ENCODE measurements at places on chromosomes 16 and 17.
A peak's percentile ranks its signal among the peaks of the same experiment; 100 is the strongest.

- DNase-seq, result no peak
Measured at GRCh38 chr17:56274491-56274890, 121.2 kb downstream of the ANKFN1 start.

- no peak for DNase-seq
Measured at GRCh38 chr16:49701789-49702494, 154.0 kb downstream of the ZNF423 start.

DNA sequence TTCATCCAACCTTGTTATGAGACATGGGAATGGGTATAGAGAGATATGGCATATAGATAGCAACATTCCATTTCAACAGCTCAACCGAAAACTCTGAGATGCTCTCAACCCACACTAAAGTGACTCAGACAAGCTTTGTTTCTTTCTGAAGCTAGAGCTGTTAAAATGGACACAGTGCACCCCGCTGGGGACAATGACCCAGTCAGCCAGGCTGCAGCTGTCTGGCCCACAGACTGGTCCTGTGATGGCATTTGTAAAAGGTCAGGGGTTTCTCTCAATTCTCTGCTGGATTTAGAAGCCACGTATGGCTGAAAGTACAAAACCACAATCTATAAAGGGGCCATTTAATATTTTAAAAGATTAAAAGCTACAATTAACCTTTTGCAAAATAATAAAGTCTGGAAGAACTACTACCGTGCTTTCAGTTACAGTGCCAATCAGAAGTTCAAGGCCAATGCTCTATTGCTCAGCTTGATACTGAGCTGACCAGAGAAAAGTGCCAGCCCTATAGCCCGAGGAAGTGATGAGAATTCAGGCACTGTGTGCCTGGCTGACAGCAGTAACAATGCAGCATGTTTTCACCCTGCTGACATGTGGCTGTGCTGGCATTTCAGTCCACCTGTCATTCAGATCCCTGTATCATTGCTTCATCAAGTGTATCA is 60.2 kb downstream of the TEX2 start:
- no peak for DNase-seq

DNA sequence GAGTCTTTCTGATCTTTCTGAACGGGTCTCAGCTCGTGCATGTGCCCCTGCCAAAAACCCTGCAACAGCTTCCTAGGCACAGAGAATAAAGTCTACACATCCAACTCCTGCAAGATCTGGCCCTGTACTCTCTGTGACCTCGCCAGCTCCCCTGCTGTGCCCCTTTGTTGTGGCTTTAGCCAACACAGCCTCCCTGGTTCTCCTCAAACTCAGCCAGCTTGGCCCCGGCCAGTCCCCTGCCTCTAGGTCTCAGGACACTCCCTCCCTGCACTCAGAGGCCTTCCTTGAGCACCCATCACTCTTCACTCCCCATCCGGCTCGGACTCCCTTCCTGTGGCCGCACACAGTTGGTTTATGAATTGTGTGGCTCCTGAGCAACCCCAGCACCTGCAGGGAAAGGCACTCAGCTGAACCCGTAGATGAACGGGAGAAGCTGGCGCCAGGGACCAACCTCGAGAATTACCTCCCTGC is 1.4 kb downstream of the CEP131 start:
- no peak for DNase-seq

- DNase-seq, result no peak
Measured at GRCh38 chr16:49876716-49877129, 20.8 kb upstream of the ZNF423 start.

GRCh38 chr17:82173351-82174041 is 39.1 kb downstream of the CCDC57 start:
- DNase-seq, result no peak

GRCh38 chr17:78306913-78307312 is 53.0 kb downstream of the SOCS3 start:
- DNase-seq, result no peak

- no peak for DNase-seq
Measured at GRCh38 chr16:9236319-9236718, 144.9 kb downstream of the HAPSTR1 start.

DNA sequence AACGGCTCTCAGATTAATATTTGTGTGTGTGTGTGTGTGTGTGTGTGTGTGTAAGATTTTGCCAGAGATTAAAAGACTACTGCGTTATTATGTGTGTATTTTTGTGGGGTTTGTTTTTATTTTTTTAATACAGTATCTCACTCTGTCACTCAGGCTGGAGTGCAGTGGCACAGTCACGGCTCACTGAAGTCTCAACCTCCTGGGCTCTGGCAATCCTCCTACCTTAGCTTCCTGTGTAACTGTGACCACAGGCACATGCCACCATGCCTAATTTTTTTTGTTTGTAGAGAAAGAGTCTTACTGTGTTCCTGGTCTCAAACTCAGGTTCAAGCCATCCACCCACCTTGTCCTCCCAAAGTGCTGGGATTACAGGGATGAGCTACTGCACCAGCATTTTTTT is 87.2 kb downstream of the CYB561 start:
- DNase-seq, result no peak

DNA sequence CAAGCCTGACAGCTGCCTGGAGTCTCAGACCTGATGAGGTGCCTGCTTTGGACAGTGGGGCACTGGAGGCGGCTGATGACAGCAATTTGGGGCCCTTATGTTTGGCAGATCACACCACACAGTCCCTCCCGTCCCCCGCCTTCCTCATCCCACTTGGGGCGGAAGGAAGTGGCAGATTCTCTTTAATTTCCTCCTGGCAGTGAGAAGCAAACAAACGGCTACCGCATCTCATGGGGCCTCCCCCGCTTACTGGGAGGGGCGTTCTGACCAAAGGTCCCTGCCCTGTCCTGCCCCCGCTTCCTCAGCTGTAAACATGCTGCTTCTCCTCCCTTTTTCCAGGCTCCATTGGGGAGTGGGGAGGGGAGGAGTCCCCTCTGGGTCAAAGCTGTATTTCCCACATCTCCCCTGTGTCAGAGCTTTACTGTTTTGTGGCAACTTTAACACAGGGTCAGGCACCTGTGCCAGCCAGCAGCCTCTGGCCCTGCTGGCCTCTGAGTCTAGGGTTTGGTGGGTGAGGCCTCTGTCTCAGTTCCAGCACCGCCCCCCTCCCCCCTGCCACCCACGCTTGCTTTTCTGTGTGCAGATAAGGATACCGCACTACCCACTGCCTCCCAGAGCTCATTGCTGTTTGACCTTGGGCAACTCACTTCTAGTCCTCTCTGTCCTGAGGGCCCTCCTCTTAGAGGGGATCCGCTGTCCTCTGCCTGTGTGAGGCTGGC is 5.4 kb upstream of the NFATC3 start:
- peak; percentile 74 for DNase-seq

GRCh38 chr17:55254375-55254774 is 10.4 kb upstream of the HLF start:
- no peak for DNase-seq

DNA sequence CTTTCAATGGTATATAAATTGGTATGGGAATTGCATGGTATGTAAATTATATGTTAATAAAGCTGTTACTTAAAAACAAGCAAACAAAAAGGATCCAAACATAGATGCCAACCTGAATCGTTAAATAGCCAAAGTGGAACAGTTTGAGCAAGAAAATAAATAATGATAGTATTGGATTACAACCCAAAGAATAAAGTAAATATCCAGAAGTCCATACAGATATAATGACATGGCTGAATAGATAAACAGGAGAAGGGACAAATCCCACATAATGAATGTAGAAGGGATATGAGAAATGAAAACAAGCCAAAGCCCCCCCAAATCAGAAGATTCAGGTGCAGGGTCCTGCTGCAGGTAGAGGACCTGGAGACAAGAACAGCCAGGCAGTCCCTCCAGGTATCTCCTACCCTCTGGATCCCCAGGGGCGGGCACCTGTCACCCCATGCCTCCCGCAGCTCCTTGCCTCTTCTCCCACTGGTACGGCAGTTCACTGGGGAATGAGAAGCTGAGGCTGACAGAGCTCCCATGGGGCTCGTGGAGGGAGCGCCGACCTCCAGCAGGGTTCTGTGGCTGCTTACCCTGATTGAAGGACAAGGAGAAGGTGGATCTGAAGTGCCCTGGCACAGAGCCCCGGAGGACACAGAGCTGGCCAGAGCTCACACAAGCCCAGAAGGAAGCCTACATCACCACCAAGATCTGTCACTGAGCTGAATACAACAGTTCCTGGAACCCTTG is 9.9 kb upstream of the LCAT start:
- DNase-seq, result no peak

DNA sequence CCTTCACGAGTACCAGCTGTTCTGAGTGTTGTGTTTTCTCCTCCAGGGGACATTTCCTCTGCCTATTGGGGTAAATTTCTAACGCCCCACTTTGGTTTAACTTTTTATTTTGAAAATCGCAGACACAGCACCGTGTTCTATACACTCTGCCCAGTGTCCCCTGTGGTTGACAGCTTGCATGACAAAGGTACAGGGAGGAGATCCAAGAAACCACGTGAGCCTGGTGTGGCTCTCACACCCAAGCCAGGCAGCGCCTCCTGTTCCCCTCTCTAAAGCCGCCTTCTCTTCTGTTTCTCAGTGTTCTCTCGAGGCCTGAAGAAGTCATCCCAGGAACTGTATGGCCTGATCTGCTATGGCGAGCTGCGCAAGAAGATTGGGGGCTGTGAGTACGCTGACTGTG is 25.4 kb downstream of the CRAMP1 start:
- no peak for DNase-seq

DNA sequence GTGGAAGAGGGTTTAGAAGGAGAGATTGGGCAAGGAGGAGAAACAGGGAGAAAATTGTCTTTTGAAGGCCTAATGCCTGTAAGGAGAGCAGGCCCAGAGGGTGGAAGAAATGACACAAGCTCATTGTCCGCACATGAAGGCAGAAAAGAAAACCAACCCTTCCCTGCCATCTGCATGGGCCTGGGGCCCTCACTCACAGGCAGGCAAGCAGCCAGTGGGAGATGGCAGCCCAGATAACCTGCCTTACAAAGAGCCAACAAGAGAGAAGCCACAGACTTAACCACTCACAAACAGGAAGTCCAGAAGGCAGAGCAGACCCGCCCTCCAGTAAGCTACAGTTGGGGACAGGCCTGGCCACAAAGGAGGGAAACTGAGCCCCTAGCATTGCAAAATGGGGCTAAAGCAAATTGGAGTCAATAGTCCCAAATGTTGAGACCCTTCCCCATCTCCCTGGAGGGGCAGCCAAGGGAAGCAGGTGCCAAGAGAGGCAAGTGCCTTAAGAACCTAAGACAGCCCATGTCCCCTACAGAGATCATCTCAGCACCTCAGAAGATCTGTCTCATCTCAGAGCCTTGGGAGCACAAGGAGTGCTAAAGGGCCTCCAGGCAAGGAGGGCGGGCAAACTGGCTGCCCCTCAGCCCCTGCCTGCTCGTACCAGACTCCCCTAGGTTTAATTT is 7.3 kb upstream of the TSPOAP1 start:
- no peak for DNase-seq

DNA sequence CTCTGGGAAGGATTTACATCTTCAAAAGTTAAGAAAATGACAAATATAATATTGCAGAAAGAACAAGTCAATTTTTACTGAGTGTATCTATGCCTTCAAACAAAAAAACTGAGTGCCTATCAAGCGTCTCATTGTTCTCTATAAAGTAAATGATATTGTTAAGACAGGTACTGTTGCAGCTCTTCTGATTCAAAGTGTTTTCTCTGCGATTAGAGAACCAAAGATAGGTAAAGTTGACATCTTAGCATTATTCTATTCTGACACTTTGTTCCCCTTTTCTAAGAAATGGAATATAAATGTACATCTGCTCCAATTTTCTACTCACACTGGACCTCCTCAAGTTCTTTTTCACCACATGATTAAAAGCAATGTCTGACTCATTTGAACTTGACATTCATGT is 1317.7 kb downstream of the CDH11 start:
- no peak for DNase-seq

DNA sequence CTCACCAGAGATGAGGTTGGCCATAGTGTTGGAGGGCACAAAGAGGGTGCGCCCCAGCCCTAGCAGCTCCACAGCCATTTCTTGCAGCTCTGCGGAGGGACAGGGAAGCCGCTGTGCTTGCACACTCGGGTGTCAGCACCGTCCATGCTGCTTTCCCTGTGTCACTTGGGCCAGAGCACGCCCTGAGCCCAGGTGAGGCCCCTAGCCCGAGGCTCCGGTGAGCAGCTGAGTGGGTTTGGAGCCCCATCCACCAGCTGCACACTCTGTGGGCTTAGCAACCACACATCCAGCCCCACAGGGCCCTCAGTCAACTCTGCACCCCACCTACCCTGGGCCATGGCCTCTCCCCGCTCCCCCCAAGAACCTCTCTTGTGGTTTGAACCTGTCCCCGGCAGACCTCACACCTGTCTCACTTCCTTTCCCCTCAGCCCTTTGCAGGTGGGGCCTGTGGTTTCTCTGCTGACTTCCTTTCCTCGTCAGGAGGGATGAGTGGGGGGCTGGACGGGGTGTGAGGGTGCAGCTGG is 20.7 kb downstream of the TMEM235 start:
- no peak for DNase-seq

DNA sequence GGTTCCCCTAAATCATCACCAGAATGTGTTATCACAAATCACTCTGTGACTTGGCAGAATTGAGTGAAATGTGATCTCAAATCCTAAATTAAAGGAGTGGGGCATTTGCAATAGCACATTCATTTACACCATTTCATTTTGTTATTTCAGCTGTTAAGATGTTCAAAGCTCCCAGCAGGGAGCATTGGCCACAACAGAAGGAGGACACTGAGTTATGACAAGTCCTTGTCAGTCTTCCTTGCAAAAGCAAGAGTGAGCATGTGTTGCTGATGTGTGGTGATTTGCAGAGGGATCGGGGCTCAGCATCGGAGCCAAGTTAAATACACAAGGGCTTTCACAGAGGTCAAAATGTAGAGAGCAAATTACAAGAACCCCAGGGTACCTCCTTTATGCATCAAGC is 372.2 kb upstream of the CDH5 start:
- DNase-seq, result no peak

DNA sequence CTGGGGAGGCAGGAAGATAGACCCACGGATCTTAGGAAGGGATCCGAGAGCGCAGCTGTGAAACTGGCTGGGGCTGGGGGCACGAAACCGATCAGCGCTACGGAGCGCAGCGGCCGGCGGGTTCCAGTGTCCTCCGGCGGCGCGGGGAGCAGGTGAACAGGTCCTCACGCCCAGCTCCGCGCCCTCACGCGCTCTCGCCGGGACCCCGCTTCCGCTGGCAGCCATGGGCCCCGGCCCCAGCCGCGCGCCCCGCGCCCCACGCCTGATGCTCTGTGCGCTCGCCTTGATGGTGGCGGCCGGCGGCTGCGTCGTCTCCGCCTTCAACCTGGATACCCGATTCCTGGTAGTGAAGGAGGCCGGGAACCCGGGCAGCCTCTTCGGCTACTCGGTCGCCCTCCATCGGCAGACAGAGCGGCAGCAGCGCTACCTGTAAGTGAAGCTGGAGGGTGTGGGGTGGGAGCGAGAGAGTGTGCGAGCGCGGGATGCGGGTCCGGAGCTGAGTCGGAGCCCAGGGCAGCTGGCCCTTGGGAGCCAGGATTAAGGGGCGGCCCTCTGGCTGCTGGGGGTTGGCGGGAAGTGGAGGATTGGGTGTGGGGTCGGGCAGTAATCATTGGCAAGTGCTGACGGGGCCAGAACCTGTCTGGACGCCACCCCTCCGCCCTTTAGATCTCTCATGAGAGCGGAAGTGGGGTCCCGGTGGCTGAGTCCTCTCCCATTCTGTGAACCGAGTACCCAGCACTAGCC is 479 bp downstream of the ITGA3 start:
- peak; percentile 14 for DNase-seq

- no peak for DNase-seq
Measured at GRCh38 chr17:731644-732066, 741 bp upstream of the TLCD3A start.

GRCh38 chr16:11409398-11409797 is 64.1 kb downstream of the RMI2 start:
- no peak for DNase-seq

- no peak for DNase-seq
Measured at GRCh38 chr16:53121661-53122060, 66.9 kb downstream of the CHD9 start.

Data from stimulated activated CD8-positive, alpha-beta memory T cell treated with anti-CD3 and anti-CD28 coated beads, Interleukin-4, amount 100 ng/mL, for 4 hours (primary cell).